Stimulated activated CD4-positive, alpha-beta T cell treated with anti-CD3 and anti-CD28 coated beads, TNF-alpha, amount 100 ng/mL, for 24 hours (primary cell): ENCODE measurements at places on chromosomes 2 and 18.

GRCh38 chr2:217797661-217798069 is 205.1 kb downstream of the TNS1 start:
- DNase-seq, result no peak

DNA sequence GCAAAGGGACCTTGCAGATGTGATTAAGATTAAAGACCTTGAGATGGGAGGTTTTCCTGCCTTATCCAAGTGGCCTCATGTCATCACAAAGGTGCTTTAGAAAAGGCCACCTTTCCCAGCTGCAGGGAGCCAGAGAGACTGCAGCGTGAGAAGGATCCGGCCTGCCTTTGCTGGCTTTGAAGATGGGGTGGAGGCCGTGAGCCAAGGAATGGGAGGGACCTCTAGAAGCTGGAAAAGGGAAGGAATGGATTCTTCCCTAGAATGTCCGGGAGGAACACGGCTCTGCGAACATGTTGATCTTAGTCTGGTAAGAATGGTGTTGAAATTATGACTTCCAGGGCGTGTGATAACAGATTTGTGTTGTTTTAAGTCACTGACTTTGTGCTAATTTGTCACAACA is 39.9 kb upstream of the CREG2 start:
- no peak for DNase-seq

GRCh38 chr2:70258532-70258875 is 567 bp downstream of the PCYOX1 start:
- no peak for DNase-seq

DNA sequence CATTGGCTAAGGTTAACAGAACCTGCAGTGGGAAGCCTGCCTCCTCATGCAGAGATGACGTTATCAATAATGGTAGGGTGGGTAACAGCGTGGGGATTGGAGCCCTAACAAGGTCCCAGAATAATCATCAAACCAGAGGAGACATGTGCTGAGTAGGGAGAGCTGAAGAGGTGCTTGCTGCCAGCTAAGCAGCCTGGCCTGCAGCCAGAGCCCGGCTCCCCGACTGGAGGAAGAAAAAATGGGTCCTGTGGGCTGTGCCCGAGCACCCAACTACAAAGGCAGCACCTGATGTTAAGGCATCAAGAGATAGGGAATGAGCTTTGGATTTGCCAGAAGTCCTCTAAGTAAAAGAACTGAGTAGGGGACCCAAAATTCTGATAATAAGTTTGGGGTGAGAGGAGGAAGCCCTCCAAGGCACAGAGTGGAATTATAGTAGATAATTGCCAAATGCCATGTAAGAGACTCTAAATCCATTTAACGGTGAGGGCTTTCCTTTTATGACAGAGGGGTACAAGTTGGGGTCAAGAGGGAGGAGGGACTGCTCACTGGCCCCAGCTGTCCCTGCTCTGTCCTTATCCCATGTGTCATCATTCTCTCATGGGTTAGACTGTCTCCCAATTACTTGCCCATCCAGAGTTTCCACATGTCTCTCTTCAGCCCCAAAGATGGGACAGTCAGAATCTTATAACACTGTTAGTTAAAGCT is 156.1 kb downstream of the ANTXR1 start:
- DNase-seq, result no peak

GRCh38 chr2:168210895-168211570 is 36.4 kb downstream of the STK39 start:
- no peak for DNase-seq

- DNase-seq, result no peak
Measured at GRCh38 chr2:238513346-238513745, 86.6 kb downstream of the ASB1 start.
